ENCODE measurements at places on chromosomes 16 and 17.
A peak's percentile ranks its signal among the peaks of the same experiment; 100 is the strongest.

GRCh38 chr17:80279895-80280294, 19.2 kb downstream of the RNF213 start:
- peak; percentile 76 for DNase-seq

- no peak for DNase-seq
Observed at GRCh38 chr16:51049276-51049675, 101.8 kb downstream of the SALL1 start.

DNA sequence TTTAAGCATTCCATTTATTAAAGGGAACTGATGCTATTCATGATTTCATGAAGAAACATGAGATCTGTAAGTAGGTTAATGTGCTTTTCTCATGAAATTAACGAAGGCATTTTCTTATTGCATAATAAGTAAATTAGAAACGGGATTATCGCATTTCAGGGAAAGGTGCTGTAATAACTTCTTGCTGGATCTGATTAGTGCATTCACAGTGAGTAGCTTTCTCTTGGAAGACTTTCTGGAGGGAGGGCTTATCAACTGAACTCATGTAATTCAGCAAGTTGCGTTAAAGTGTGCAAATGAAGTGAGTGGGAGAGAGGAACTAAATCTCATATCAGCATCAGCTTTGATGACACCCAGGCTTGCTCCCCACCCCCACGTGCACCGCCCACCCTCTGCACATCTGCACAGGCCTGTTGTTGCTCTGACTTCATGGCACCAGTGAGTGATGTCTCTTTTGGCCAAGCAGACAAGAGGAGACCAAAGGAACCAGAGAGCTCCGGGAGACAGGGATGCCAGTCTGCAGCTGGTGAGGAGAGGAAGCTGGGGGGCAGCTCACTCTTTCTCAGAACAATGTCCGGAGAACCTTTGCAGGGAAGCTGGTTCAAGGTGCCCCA, 26.3 kb upstream of the GAS7 start:
- DNase-seq: peak; percentile 69

- no peak for DNase-seq
Observed at GRCh38 chr17:34692920-34693319, 113.5 kb downstream of the TMEM132E start.

GRCh38 chr16:67063008-67063407, 34.1 kb downstream of the CBFB start:
- DNase-seq: no peak

DNA sequence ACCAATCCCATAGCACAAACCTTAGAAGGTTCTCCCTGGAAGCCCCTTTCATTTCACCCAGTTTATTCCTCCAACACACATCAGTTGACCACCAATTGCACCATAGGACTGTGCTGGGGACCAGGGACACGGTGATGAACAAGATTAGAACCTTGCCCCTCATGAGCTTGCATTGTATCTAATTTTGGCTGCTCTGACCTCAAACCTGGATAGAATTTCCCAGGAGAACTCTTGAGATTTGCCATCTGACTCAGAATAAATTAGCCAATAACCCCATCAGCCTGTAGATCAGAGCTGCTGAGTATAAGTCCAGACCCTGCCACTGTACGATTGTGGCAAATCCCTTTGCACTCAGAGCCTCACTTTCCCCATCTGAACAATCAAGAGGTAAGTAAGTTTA, 52.1 kb downstream of the CDH11 start:
- DNase-seq: no peak

- no peak for DNase-seq
Observed at GRCh38 chr17:40382251-40382650, 17.7 kb upstream of the GJD3 start.

DNA sequence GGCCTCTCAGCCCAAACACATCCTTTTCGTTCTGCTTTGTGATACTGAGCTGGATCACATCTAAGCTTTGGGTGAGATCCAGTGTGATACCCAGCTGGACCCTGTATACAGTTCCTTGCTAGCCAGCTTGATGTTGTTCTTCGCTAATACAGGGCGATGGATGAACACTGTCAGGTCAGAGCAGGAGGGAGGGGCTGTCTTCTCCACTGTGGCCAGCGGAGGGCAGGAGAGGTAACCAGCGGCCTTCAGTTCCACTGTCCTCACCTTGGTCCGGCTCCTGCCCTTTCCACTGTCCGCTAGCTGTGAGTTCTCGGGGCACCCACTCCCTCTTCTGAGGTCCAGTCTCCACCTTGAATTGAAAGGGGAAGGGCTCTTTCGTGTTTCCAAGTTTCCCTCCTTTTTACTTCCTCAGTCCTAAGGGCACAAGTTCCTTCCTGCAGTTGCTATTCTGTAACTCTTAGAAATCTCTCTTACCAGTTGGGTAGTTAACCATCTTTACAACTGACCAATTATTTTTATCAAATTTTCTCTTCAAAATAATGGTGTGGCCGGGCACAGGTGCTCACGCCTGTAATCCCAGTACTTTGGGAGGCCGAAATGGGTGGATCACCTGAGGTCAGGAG, 3.0 kb upstream of the ZNF213 start:
- no peak for DNase-seq

- DNase-seq: peak; percentile 95
Observed at GRCh38 chr17:46044286-46044928, 45.4 kb downstream of the STH start.

GRCh38 chr17:60077672-60078519, 825 bp downstream of the HEATR6 start:
- no peak for DNase-seq

DNA sequence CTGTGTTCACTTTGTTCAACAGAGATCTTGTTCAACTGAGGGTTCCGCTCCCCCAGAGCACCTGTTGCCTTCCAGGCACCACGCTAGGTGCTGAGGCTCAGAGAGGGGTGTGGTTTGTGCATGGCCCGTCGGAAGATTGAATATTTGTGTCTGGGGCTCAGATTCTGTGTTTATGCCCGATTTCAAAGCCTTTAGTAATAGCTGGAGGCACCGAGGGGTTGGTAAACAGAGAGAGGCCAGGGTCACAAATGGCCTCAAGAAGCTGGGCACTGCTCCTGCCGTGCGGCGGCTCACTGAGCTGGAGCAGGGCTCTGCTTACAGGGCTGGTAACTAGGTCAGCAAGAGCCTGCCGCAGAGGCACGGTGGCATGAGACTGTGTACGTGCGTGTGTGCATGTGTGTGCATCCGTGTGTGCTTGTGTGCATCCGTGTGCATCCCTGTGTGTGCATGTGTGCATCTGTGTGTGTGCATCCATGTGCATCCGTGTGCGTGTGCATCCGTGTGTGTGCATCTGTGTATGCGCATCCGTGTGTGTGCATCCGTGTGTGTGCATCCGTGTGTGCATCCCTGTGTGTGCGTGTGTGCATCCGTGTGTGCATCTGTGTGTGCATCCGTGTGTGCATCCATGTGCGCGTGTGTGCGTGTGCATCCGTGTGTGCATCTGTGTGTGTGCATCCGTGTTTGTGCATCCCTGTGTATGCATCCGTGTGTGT, 5.4 kb downstream of the ITGAE start:
- DNase-seq: no peak

- DNase-seq: no peak
Observed at GRCh38 chr17:82278786-82279391, 5.4 kb upstream of the CSNK1D start.

- peak; percentile 60 for DNase-seq
Observed at GRCh38 chr16:1105888-1106620, 10.0 kb upstream of the C1QTNF8 start.

DNA sequence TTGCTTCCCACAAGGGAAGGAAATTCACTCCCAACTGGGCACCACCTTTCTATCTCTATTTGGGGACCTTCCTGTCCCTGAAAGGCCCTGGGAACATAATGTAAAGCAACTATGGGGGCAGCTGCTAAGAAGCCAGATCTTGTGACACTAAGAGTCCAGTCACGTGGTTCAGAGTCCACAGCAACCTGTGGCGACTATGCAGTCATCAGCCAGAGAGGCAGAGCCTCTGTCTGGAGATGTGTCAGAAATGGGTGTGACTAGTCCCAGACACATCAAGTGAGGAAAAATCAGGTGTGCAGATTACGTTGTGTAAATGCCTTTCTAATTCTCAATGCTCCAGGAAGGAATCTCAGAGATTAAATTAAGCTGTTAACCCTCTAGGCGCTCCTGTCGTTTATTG, 26.6 kb upstream of the SKAP1 start:
- no peak for DNase-seq

DNA sequence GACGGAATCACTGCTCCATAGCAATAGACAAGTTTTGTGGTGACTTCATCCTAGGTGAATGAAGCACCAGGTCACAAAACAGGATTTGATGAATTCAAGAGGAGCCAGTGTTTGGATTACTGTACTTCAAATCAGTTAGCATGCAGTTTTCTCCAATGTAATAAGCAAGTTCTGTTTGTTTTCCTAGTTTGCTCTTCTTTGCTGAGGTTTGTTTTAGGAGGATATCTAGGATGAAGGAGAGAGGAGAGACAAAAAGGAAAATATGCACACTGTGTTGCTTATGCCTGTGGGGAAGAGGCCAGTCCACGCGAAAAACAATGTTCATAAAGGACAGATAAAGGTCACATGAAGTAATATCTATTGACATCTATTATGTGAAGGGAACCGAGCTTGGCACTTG, 9.0 kb downstream of the KRT37 start:
- no peak for DNase-seq

DNA sequence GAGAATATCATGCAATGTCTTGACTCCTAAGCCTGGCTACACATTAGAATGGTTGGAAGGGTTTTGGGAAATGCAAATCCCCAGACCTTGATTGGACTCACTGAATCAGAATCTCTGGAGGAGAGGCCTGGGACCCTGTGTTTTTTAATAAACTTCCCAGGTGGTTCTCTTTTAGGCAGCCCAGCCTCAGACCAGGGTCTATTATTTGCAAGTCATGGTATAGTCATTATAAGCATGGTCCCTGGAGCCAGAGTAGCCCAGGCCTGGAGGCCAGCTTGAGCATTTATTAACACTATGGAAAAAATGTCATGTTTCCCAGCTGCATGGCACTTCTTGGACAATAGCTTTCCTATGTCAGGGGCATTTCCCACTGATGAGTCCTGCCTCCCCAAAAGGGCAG, 266.9 kb downstream of the NPIPA8 start:
- DNase-seq: no peak

DNA sequence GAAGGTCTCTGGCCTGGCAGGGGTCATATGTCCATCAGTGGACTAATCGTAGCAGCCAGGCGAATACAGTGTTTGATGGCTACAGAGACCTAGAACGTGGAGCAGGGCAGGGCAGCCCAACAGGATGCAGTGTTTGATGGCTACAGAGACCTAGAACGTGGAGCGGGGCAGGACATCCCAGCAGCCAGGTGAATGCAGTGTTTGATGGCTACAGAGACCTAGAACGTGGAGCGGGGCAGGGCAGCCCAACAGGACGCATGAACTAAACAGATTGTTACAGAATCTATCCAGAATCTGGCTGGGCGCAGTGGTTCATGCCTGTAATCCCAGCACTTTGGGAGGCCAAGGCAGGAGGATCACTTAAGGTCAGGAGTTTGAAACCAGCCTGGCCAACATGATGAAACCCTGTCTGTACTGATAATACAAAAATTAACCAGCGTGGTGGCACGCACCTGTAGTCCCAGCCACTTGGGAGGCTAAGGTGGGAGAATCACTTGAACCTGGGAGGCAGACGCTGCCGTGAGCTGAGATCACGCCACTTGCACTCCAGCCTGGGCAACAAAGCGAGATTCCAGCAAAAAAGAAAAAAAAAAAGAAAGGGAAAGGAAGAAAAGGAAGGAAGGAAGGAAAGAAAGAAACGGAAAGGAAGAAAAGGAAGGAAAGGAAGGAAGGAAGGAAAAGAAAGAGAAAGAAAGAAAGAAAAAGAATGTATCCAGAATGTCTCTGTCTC, 65.2 kb upstream of the RPH3AL start:
- no peak for DNase-seq

GRCh38 chr16:68451676-68452075, 3.4 kb upstream of the SMPD3 start:
- DNase-seq: no peak

DNA sequence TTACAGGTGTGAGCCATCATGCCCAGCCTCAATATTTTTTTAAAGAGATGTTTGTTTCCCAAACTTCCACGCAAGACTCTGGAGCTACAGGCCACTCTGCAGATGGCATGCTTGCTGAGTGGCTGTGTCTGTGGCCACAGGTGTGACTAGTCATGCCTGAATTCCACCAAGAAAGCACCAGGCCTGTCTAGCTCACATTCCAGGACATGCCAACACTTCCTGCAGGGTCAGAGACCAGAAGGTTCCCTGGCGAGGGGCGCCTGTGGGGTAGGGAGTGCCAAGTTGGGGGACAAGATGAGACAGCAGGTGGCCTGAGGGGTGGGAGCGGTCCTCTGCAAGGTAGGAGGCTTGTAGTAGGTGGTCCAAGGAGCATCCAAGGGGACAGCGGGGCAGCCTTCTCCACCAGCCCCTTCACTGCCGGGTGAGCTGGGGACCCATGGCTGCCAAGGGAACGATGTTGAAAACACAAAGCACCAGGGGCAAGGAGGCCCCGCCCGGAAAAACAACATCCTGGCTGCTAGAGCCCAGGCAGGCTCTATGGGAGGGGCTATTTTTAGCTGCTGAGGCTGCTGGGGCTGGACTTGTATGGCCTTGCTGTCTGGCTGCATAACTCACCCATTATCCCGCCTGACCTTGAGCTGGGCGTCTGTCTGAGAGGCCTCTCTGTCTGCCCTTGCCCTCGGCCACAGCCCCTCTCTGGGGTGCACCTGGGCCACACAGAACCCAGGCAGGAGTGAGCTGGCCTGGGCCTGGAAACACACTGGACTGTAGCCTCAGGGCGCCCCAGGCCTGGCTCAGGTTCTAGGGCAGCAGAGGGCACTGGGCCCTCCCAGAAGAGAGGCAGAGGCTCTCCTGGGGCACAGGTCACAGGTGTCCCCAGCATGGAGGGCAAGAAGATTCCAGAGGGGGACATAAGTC, 5.7 kb downstream of the TRIM47 start:
- DNase-seq: no peak

GRCh38 chr17:39791111-39791992, 53.6 kb downstream of the GRB7 start:
- DNase-seq: peak; percentile 24

All from spinal cord (tissue), 10 donors.